ENCODE measurements at places on chromosomes 13 and 19.
A peak's percentile ranks its signal among the peaks of the same experiment; 100 is the strongest.

DNA sequence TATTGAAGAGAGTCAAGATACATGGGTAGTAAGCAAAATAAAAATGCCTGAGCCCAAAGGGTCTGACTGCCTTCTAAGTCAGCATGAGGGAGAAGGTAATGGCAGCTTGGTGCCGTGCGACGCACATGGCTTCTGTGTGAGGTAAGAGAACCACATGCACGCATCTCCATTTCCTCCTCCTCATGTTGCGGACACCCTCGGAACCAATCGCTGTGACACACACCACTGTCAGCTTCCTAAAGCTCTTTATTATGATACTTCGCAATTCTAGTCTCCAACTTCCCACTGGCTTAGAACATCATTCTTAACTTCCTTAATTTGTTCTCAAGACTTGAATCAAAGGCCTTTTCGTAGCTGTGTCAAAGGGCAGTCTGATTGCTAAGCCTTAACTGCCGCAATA lies 170.1 kb downstream of the OXGR1 start:
- DNase-seq, result no peak

- DNase-seq, result no peak
Measured at GRCh38 chr13:98458431-98458830, 118.5 kb downstream of the STK24 start.

DNA sequence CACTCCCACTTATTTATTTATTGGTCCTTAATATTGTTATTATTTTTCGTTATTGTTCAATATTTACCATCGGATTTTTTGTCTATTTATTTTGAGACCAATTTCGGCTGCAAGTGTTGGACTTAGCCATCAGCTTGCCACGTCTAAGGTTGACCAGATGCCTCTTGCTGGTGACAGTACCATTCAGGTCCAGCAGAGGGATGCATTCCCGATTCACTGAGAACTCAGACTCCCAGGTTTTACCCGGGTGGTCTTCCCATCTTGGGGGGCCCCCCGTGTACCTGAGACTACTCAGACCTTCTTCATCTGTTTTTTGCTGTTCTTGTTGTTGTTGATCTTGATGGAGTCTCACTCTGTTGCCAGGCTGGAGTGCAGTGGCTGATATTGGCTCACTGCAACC lies 1435.2 kb downstream of the UQCRFS1 start:
- no peak for DNase-seq

- DNase-seq, result peak; percentile 93
Measured at GRCh38 chr19:4914736-4915501, 5.6 kb downstream of the UHRF1 start.

- no peak for DNase-seq
Measured at GRCh38 chr13:87877477-87877876, 206.3 kb downstream of the SLITRK5 start.

DNA sequence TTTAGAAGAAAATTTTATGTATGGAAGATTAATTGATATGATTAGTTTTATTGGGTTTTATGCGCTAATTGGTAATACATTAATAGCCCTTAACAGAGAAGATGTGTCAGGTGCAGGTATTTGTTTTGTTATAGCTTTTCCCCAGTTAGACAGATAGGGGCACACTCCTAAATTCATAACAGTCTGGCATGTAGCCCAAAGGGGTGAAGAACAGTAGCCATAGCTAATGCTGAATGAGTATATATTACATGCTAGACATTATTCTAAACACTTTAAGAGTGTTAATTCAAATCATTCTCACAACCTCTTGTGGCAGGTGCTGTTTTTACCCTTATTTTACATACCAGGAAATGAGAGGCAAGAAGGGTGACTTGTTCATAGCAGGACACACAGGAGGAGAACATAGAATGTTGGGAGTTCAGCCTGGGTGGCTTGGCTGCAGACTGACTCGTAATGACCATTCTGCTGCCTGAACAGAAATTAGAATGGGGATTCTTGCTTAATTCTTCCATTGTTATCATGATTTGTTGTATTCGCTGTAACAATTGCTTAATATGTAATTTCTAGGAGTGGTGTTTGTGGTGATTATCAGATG lies 20.1 kb downstream of the PCCA start:
- DNase-seq, result no peak

GRCh38 chr13:60612593-60612992 lies 215.6 kb downstream of the TDRD3 start:
- no peak for DNase-seq

DNA sequence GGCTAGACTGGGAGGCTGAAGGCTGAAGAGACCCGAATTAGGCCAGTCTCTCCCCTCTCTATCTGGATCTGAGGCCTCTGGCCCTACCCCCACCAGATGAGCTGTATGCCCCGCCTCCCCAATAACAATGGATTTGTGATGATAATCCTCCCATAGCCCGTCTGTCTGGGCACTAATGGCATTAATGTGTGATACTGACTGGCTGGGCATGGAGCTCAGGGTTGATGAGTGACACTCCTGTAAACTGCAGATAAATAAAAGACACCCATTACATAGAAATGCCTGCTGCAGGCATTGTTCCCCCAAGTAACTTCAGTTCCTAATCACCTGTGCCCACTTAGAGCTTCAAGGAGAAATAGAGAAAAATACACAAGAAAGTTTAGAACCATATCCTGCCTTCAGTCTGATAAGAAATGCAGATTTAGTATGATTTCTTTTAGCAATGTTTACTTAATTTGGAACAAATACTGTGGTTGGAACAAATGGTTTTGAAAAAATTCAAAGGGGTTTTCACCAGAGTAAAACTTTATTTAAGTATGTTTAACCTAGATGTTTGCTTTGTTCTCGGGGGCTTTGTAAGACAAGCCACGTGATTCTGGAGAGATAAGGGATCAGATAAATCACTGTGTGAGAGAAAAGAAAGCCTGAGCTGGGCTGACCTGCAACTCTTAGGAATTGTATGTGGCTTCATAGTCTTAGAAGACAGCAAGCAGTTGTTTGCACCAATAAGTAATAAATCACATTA lies 60.3 kb downstream of the TNFRSF19 start:
- no peak for DNase-seq

- DNase-seq, result no peak
Measured at GRCh38 chr19:55118401-55118991, 1.1 kb upstream of the PPP1R12C start.

DNA sequence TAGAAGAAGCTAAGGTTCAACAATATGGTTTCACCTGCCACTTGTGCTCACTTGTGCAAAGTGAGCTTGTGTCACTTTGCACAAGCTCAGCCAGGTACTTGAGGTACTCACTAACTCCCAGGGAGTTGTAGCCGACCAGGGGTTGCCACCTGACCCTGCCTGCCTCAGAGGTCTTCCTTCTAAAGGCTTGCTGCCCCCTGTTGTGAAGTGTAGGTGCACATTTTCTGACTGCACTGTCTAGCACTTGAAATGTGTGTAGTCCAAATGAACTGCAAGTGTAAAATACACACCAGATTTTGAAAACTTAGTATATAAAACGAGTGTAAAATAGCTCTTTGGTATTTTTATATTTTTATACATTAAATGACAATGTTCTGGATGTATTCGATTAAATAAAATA lies 230.8 kb downstream of the DLEU7 start:
- no peak for DNase-seq
